ENCODE measurements at places on chromosomes 11 and 22.

GRCh38 chr11:120136356-120136755 lies 1.6 kb downstream of the TRIM29 start:
- DNase-seq: no peak

- no peak for DNase-seq
Measured at GRCh38 chr11:108069947-108070346, 51.4 kb upstream of the ACAT1 start.

- no peak for DNase-seq
Measured at GRCh38 chr11:30914143-30914762, 328.1 kb upstream of the MPPED2 start.

DNA sequence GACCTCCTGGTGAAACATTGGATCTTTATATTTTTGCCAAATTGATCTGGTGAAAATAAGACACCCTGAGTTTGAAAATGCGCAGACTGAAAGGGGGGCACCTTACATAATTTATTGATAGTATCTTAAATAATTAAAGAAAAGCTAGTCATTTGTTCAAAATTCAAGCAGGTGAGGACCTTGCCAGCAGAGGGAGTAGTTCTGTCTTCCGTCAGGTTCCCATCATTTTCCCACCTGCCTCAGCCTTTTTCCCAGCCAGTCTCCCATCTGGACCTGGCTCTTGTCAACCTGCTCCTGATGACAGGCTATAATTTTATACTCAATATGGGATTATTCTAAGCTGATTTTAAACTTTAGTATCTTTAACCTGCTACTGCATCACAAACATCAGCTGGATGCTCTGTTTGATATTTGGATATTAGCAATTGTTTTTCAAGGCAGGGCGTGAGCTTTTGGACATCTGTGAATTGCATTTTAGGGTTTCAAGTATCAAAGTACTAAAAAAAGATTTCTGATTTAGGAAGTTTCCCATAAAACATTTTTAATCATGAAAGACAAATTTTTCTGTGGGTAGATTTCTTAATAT lies 132.0 kb downstream of the ELP4 start:
- DNase-seq: no peak

DNA sequence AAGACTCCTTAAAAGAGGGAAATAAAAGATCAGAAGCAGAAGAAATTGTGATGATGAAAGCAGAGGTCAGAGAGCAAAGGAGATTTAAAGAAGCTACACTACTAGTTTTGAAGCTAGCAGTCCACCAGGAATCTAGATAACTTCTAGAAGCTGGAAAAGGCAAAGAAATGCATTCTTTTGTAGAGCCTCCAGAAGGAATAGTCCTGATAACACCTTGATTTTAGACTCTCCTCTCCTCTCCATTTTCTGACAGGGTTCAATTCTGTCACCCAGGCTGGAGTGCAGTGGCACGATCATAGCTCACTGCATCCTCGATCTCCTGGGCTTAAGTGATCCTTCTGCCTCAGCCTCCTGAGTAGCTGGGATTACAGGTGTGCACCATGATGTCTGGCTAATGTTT lies 1187.3 kb upstream of the CNTN5 start:
- no peak for DNase-seq

GRCh38 chr11:8871171-8871775 lies 39.7 kb upstream of the AKIP1 start:
- DNase-seq: no peak

DNA sequence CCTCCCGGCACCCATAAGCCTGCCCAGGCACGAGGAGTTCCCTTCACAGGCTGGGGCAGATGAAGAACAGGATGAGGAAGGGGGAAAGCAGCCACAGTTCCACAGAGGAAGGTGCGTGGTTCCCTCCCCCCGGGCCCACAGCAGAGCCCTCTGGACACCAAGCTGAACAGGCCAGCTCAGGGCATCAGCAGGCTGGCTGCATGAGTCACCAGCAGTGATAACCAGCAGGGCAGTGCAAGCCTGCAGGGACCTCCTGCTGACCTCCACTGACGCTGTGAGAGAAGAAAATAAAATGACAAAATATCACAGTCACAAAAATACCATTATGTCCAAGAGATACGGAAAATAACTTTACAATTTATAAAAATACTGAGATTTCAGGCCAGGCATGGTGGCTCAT lies 11.5 kb downstream of the RTL6 start:
- DNase-seq: no peak

DNA sequence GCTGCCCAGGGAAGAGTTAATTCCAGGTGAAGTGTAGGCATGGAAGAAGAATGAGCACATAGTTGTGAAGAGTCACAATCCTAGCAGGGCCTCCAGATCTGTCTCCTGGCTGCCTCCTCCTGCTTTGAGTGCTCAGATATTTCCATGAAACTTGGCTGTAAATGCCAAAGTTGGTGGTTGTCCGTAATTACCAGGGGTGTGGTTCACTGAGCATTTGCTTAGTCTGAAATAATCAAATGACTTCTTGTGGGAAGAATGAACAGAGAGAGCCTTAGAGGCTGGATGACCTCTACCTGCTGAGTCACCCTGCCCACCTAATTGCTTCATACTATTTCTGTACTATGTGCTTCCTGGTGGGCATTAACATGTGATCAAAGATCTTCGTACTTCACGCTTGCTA lies 50.9 kb downstream of the APIP start:
- no peak for DNase-seq

DNA sequence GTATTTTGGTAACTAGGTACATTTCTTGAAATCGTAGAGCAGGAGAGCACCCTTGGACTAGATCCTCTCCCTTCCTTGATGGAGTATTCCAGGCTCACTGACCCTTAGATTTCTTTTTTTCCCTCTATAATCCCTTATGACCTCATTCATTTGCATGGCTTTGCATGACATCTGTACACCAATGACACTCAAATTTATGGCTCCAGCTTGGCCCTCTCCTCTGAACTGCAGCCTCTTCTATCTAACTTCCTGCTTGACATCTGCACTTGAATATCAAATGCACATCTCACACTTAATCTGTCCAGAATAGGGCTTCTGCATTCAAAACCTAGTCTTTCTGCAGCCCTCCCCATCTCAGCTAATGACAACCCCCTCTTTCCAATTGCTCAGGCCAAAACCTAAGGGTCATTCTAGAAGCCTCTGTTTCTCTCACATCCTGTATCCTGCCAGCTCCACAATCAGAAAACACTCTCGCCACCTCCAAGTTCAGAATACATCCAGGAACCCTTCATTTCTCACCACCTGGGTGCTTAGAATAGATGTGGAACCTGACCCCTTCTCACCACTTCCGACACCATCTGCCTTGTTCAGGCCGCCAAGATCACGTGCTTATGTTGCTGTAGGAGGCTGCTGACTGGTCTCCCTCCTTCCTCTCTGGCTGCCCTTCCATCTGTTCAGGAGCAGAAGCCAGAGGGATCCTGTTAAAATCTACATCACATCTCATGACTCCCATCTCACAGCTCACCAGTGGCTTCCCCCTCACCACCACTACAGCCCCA lies 138.9 kb upstream of the MTNR1B start:
- DNase-seq: no peak

- no peak for DNase-seq
Measured at GRCh38 chr11:60204922-60205321, 22.0 kb upstream of the MS4A6A start.

DNA sequence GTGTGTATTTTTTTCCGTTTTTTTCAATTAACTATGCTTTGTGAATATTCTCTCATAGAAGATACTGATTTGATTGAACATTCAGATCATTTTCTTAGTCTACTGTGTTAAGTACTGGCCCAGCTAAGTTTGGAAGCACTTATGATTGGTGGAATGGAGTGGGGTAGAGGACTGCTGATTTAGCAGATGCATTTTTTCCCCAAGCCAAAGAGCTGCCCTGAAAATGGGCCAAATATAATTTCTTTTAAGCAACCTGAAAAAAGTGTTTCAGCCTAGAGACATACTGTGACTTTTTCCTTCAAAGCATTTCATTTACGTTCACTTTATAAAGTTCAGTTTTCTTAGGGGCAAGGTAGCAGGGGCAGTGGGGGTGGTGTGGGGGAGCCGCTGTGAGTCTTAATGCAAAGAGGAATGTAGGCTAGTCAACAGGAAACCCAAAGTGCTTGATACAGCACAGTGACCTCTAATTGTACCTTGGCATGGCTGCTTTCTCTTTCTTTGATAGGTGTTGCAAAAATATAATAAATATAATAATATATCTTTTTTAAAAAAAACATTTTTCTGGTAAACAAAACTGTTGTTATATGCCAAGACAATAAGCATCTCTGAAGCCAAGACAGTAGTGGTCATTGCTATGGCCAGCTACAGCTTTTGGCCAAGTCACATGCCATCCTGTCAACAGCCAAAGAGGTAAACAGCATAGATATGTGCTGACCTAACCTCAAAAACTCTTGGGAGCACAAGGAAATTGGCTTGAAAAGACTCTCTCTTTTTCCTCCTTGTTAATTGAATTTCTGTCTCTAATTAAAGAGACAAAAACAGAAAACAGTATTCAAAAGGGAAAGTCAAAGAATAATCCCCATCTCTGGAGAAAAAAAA lies 58.8 kb downstream of the LIF start:
- DNase-seq: no peak

Measured in stimulated activated CD8-positive, alpha-beta memory T cell treated with anti-CD3 and anti-CD28 coated beads, Interleukin-2, amount 100 ng/mL, for 1 hour (primary cell).